ENCODE measurements at places on chromosomes 16 and 17.

DNA sequence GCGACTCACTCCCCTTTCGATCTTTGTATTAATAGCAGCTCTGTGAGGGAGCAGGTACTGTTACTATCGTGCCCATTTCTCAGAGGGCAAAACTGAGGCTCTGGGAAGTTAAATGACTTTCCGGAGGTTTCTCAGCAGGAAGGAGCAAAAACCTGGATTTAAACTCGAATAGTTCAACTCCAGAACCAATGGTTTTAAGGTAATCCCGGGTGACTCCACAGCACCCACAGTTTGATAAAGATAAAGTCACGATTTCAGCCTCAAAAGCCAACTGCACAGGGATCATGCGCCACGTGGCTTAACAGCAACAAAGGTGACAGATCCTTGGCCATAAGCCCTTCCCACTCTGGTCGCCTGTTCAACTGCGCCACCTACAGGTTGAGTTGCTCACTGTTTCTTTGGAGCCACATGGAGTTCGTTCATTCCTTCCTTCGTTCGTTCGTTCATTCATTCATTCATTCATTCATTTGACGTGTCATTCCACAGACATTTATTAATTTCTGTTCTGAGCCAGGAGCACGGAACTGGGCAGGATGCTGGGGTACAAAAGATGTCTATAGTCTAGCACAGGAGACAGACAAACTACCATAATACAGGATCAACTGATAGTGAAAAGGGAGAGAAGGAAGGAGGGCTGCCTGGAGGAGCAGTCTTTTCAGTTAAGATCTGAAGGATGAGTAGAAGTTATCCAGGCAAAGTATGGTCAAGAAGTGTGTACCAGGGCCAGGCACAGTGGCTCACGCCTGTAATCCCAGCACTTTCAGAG lies 134.8 kb downstream of the HS3ST2 start:
- DNase-seq: peak; percentile 1

- no peak for DNase-seq
These were observed 16.2 kb downstream of the MLYCD start for GRCh38 chr16:83915081-83915480.

DNA sequence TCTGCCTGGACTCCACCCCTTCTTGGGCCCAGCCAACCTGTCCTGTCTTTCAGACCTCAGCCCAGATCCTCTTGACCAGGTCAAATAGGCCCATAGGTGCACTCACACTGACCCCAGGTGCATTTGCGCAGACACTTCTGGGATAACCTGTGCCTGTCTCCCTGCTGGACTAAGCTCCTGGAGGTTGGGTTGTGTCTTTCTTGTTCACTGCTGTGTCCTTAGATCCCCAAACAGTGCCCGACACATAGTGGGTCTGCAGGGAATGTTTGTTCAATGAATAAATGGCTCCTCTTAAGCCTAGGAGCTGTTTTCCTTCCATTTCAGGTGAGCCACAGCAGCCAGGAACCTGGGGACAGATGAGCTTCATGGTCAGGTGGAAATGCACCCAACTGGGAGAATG lies 48.9 kb downstream of the NLRP1 start:
- no peak for DNase-seq

GRCh38 chr16:73092236-73092781 lies 44.4 kb upstream of the ZFHX3 start:
- no peak for DNase-seq

DNA sequence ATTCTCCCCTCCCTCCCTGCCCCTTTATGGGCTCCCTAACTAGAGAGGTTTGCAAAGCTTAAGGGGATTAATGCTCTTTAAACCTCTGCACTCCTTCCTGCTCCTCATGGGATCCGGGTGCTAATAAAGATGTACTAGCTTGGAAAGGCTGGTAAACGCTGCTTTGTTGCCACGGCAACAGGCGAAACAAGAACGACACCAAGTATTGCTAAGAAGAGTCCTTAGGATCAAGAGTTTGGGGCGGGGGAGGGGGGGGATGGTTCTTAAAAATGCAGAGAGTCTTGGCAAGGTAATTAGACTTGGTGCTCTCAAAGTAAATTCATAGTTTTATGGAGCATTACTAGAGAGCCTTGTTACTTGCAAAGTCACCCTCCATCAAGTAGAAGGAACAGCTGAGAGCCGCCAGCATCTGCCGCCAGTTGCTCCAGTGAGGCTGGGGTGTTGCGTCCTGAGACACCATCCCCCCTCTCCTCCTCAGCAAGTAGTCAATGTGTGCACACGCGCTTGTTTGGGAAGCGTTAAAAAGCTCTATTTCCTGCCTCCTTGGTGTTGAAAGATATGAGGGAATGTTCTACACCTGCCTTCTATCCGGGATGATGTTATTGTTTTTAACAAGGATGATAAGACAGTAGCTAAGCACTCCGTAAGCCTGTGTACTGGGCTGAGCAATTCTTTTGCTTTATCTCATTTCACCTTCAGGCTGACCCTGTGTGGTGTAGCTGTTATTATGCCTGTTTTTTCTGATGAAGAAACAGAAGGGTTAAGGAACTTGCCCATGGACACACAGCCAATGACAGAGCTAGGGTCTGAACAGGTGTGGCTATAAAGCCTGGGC lies 190.9 kb downstream of the CCDC182 start:
- DNase-seq: no peak

GRCh38 chr16:85853547-85854545 lies 45.1 kb upstream of the IRF8 start:
- DNase-seq: no peak

DNA sequence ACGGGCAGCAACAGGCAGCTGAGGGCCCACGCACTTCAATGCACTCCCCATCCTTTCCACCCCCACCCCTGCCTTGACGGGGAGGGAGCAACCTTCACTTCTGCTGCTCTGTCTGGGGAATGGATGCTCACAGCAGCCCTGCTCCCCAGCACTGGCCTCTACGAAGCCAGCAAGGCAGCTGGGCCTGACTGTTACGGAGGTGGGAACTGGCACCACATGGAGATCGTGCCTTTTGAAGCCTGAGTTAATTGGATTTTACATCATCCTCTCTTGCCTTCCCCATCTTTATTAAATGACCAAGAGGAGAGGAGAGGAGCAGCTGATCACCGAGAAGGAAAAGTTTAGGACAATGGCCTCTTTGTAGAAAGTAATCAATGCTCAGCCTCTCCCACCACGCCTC lies 187.0 kb upstream of the RPL38 start:
- no peak for DNase-seq

DNA sequence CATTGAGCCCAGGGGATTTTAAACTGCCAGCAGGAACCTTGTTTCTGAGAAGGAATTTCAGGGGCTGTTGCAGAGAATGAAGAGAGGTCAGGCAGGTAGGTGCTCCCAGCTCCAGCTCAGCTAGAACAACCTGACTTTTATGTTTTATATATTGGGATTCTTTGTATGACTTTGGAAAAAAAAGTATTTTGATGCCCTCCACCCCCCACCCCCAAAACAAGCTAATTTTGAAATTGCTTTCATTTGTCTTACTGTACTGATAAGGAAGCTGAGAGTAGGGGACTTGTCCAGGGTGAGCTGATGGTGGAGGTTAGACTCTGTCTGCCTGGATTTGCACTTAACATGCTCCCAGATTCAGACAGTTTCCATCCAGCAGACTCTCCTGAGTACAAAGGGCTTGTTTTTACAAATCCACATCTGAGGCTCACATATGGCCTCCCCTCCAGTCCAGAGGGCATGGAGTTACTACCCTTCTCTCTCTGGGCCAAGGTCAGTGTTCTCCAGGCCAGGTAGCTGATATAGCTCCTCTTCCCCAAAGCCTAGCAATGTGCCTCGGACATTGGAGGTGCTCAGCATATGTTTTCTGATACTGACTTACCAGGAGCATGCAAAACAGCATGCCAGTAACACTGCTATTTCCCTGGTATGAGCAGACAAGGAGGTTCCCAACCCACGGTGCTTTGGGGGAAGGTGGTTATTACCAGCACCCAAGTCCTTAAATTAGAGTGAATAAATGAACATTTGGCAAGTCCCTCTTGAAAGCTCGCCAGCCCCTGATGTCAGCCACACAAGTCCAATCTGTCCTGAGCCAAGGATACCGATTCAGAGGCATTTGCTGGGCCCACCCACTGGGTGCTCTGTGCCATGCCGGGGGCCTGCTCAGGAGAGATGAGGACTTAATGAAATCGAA lies 11.3 kb downstream of the STX1B start:
- DNase-seq: no peak

- DNase-seq: no peak
These were observed 29.1 kb upstream of the IRX5 start for GRCh38 chr16:54901606-54902005.

- no peak for DNase-seq
These were observed 35.0 kb downstream of the CFDP1 start for GRCh38 chr16:75398333-75398732.

GRCh38 chr17:2792366-2793169 lies 3.7 kb upstream of the RAP1GAP2 start:
- DNase-seq: peak; percentile 70

DNA sequence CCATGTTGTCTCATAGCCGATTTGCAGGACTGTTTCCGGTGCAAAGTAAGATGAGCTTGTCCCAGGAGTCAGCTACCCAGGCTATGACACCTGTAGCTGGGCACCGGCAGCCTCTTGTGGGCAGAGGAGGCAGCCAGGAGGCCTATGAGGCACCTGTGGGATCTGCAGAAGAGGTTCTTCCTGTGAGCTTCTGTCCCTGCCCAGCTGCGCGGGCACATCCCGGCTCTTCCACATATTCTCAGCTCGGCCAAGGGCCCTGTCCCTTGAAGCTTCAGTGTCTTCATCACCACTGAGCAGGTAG lies 21.3 kb upstream of the CAPN15 start:
- no peak for DNase-seq

DNA sequence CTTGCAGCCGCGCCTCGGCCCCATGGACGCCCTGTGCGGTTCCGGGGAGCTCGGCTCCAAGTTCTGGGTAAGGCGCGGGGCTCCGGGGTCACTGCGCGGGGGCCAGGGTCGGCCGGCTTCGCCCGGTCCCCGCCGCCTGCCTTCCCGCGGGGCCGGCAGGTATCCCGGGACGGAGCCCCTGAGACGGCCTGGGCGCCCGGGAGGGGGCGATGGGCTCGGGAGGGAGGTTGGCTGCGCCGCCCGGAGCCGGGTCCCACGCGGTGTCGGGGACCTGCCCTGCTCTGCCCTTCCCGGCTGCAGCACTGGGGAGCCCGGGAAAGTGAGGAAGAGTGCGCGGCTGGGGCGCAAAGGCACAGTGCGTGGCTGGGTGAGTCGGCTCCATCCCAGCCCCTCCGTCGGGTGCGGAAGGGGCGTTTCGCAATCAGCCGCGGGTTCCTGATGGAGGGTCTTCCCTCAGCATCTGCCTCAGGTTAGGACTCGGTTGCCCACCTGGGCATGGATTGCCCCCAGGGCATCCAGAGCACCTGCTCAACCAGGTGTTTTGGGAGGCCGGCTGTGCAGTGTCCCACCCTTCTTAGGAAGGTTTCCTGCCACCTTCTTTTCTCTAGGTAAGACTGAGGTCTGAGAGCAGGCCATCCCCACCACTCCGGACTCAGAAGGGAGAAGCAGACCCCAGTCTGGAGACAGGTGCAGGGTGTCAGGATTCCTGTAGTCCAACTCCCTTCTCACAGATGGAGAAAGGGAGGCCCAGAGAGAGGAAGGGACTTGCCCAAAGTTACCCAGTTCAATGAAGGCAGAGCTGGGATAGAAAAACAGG lies 442 bp downstream of the ABCC3 start:
- DNase-seq: no peak

DNA sequence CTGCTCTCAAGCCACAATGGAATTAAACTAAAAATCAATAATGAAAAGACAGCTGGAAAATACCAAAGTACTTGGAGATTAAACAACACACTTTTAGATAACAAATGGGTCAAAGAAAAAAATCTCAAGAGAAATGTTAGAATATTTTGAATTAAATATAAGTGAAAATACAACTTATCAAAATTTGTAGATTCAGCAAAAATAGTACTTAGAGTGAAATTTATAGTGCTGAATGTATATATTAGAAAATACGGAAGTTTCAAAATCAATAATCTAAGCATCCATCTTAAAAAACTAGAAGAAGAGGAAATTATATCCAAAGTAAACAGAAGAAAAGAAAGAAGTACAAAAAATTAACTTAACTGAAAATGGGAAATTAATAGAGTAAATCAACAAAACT lies 179.2 kb upstream of the CDH11 start:
- no peak for DNase-seq

GRCh38 chr16:15963307-15963910 lies 14.0 kb downstream of the ABCC1 start:
- DNase-seq: no peak

DNA sequence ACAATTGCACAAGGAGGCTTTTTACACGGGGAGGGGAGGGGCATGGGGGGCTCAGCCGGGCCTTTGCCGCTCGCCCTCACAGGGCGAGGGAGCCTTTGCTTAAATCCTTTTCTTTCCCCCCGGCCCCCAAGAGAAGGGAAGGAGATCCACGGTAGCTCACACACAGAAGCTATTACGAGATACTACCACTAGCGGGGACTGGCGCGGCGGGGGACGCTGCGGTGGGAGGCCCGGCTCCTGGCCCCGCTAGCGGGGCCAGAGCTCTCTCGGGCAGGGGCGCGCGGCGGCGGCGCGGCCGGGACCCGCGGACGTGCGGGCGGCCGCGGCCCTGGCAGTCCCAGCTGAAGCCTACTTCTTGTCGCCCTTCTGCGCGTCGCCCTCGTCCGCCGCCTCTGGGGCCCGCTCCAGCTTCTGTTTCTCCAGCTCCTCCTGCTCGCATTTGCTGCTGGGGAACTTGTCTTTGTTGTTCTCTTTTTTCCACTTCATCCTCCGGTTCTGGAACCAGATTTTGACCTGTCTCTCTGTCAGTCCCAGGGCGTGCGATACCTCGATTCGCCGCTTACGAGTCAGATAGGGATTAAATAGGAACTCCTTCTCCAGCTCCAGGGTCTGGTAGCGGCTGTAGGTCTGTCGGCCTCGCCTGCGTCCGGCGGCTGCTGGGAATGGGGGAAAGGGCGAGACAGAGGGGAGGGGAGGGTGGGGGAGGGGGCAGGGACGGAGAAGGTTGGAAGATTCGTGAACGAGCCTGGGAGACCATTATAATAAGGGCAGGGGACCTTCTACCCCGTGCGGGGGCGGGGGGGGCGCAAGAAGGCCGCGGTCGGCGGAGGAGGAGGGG lies 2.0 kb downstream of the HOXB8 start:
- peak; percentile 39 for DNase-seq

DNA sequence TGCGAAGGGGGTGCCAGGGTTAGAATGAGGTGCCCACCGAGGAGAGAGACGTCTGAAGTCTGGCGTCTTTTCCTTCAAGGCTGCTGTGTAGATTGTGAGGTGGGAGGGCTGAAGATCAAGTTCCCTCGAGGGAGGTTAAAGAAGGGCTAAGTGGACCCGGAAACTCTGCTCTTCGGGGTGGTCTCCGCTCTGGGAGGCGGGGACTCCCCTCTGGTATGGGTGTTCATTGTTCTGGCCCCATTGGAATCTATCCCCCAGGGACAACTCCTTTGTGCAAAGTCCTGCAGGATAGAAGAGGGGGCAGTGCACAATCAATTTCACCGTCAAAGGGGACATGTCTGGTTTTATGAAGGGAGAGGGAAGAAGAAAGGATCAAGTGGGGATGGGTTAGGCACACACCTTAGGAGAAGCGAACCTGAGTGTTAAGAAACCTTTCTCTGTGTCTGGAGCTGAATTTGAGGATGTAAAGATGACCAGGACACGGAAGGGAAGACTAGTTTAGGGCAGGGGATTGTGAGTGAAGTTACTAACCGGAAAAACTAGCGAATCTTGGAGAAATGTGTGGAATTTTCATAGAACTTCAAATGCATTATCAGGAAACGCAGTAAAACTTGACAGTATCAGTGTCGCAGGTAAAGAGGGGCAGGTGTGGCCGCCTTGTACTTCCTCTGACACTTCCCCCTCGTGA lies 809 bp upstream of the RAB34 start:
- DNase-seq: no peak

Data from central memory CD4-positive, alpha-beta T cell (primary cell).